ENCODE measurements at places on chromosomes 2 and 18.

DNA sequence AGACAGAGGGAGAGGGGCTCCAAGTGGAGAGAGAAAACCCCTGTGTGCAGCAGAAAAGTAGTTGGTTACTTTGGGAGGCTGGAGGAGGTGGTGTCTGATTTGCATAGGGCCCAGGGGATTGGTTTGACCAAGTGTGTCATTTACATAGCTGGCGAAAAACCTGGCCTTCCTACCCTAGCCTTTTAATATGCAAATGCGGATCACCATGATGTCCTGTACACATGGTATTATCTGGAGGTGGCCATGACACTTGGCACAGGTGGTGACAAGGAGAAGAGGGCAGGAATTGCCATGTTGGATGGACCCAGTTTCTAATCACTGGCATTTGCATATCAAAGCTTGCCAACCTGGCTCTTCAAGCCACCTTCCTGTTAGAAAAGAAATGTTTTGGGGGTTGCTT is 120.8 kb upstream of the CHAC2 start:
- no peak for DNase-seq

GRCh38 chr18:36189486-36189885 is 2.2 kb downstream of the MOCOS start:
- no peak for DNase-seq

- DNase-seq, result peak; percentile 60
Observed at GRCh38 chr2:121689356-121689755, 40.1 kb upstream of the CLASP1 start.

- no peak for DNase-seq
Observed at GRCh38 chr2:169225906-169226305, 136.4 kb downstream of the LRP2 start.

- no peak for DNase-seq
Observed at GRCh38 chr2:238570926-238571325, 144.2 kb downstream of the ASB1 start.

DNA sequence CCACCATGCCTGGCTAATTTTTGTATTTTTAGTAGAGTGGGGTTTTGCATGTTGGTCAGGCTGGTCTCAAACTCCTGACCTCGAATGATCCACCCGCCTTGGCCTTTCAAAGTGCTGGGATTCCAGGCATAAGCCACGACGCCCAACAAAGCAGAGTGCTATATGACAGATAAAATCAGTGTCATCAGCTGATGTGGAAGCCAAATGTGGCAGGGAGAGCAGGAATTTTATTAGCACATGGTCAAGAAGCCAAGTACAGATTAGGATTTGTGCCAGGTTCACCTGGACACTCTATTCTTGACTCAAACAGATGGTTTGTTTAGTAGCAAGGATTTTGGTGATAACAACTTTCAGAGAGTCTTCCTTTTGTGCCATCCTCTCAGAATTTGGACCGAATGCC is 62.7 kb downstream of the LCLAT1 start:
- no peak for DNase-seq

GRCh38 chr18:76451396-76452331 is 43.4 kb downstream of the ZNF516 start:
- DNase-seq, result no peak

- no peak for DNase-seq
Observed at GRCh38 chr2:47636176-47636575, 146.8 kb upstream of the MSH6 start.

DNA sequence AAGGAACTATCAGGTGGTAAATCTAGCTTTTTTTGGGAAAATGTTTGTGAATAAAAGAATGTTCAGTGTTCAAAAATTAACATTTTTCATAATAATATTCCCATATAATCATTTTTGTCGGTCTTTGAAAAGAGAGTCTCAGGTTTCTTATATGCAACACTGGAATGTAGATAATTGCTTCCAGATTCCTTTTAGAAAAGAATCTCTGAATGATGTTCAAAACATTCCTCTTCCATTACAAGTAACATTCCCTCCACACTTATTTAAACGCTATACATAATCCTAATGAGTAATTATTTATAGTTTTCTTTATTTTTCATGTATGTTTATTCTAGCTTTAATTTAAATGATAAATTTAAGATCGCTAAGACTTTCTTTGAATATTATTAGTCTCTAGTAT is 7.0 kb downstream of the ZSWIM2 start:
- DNase-seq, result no peak

Data from right cardiac atrium (tissue), 5 donors.